ENCODE measurements at places on chromosomes 12 and 14.

DNA sequence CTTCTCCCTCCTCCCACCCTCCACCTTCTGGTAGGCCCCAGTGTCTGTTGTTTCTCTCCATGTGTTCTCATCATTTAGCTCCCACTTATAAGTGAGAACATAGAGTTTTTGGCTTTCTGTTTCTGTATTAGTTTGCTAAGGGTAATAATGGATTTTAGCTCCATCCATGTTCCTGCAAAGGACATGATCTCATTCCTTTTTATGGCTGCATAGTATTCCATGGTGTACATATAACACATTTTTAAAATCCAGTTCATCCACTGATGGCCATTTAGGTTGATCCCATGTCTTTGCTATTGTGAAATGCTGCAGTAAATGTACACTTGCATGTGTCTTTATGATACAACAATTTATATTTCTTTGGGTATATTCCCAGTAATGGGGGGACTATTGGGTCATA, 96.1 kb downstream of the CCDC91 start:
- DNase-seq: no peak

- no peak for DNase-seq
These were observed 41.3 kb upstream of the SLCO1C1 start for GRCh38 chr12:20653871-20654270.

DNA sequence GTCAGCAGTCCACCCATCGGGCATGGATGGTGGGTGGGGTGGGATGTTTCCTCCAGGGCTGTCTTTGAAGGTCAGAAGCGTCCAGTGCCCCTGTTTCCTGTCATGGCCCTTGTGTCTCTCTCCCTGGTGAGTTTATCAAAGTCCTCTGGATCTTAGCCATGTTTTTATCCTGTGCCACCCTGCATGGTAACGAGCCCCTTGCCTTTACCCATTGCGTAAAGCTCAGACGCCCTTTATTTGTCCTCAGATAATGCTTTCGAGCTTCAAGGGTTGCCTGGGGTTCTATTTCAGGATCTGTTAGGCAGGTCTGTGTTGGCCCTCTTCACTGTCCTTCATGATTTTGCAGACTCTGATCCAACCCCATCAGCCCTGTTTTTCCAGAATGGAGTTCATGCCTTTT, 172.9 kb downstream of the TSPAN9 start:
- no peak for DNase-seq

DNA sequence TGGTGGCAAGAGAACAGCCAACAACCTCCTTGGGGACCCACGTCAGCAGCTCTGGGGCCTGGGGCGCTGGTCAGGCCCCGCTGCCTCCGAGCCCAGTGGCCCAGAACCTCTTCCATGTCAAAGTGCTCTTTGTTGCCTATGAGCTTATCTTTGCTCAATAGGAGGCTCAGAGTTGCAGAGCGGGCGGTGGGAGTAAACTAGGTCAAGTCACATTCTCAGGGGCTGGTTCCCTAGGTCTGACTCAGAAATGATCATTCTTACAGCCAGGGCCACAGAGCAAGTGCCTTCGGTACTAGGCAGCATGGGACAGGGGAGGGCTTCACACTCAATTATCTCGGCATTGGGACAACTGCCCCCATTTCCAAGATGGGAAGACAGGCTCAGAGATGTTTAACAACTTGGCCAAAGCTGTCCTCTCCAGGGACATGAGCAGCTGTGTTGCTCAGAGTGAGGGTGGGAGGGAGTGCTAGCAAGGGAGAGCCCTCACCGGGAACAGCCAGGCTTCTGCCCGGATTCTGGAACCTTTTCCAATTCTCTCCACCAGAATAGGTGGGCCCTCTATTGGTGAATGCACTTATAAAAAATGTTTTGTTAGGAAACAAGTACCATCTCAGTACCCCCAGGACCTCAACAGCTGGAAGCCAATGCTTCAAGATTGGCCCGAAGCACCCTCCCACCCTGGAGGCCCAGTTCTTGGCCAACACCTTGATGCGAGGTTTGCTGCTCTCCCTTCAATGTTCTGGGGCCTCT, 11.9 kb downstream of the SLC25A29 start:
- DNase-seq: no peak

- DNase-seq: no peak
These were observed 74.9 kb downstream of the PAWR start for GRCh38 chr12:79615596-79616560.

DNA sequence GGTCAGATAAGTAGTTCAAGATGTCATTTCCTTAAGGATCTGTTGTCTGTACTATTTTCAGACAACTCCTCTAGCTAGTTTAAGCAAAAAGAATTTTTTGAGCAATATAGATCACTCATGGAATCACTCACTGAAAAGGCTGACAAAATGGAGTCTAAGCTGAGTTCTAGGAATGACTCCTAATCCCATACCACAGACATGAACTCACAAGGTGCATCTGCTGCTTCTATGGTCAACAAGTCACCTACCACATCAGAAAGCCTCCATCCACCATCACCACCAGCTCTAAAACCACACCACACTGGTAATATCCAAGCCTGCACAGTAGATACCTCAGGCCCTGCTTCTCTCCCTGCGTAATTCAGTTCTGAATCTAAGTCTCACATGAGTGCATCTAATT, 33.0 kb downstream of the PWP1 start:
- no peak for DNase-seq

DNA sequence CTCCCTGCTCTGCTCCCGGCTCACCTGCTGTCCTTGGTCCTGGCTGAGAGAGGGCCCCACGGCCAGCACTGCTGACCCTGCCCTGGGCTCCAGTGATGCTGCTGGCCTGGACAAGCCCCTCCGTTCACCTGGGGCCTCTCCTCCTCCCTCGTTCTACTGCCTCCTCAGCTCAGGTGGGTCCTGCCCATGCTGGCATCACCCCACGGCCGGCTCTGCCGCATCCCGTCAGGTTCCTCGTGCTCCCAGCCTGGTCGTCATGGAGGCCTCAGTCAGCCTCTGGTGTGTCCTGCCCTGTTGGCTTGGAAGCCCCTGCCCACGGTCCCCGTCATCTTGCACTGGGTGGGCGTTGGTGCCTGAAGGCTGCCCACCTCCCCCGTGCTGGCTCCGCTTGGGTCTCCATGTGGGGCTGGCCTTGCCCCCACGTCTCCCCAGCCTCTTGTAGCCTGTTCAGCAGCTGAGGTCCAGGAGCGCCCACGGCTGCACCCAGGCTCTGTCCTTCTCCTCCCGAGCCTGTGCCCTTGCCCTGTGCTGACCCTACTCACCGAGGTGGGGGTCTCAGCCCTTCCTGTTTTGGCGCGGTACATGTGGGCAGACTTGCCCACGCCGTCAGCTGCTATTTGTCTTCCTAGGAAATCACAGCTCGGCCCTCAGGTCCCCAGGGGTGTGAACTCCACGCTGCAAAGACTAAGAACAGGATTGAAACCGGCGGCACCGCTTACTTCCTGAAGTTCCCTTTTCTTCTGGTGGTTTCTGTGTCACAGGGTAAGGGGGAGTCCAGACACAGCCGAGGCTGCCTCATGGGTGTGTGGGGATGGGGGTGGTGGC, 121.6 kb downstream of the TMEM121 start:
- DNase-seq: no peak

DNA sequence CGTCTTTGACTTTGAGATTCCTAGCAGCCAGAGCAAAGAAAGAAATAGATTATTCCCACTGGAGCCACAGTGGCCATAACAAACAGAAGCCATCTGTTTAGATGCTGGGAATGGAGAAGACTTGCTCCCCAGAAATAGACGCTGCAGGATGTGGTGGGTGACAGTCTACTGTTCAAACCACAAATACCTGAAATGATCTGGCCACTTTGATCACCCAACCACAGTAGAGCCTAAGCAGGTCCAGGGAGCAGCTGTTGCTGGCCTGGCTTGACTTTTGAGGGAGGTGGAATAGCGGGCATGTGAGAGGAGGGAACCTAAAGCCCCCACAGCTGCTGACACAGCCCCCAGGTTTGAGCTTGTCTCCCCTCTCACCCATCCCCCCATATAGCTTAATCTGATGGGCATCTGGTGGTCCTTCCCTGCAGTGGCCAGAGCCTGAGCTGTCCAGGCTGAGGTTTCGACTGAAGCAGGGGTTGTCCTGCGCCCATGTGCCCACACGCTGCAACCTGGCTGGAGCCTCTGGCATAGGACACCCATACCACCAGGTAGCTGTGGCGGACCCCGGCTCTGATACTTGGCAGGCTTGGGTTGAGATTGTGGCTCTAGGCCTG, 38.7 kb downstream of the SH2B3 start:
- DNase-seq: peak; percentile 69

GRCh38 chr14:35818346-35819115, 7.6 kb upstream of the BRMS1L start:
- DNase-seq: no peak

DNA sequence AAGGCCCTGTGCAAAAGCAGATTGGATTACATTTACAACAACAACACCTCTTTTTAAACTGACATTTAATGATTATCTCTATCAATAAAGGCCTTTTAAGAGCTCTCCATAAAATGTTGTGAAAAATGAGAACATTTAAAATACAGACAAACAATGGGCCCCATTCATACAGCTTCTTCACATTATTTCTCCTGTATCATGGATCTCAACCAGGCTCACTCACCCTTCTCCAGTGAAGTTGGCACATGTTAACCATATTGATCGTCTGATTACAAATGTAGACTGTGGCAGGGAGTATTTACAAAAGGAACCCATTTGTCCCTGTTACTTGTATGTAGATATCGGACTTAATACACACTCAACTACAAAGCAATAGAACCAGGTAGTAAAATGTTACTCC, 220.2 kb upstream of the BTG1 start:
- DNase-seq: no peak

GRCh38 chr12:86712425-86712843, 456.2 kb upstream of the MGAT4C start:
- no peak for DNase-seq

DNA sequence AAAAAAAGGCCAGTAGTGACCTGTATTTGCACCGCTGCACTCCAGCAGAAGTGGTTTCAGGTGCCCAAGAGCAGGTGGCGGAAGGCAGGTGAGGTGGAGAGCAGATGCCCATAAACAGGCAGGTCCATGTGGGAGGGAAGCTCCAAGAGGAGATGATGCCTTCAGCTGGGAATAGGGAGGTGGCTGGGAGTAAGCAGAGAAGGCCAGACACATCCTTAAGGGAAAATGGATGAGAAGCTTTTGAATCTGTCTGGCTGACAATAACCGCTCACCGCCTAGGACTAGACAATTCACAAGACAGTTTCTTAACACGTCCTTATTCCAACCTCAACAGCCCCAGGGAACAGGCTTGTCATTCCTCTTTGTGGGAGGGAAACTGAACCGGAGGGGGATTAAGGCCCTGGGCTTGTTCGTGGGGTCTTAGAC, 43.9 kb upstream of the PLEKHG6 start:
- no peak for DNase-seq

- DNase-seq: no peak
These were observed 866.0 kb upstream of the TMEM132C start for GRCh38 chr12:127401005-127401404.

DNA sequence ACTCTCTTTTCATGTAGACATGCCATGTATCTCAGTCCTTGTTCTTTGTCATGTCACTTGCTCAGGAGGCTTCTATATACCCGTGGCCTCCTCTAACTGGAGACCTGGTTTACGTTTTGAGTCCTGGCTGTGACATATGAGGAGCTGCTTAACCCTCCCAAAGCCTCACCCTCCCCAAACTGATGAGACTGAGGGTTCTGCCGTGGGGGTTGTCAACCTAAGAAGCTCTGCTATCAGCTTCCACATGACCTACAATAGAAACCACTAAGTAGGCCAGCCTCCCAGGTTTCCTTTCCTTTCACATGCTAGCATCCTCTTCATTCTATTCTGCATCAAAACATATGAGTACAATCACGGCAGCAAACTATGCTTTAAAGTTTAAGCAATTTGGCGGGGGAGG, 76.8 kb upstream of the WSCD2 start:
- no peak for DNase-seq

DNA sequence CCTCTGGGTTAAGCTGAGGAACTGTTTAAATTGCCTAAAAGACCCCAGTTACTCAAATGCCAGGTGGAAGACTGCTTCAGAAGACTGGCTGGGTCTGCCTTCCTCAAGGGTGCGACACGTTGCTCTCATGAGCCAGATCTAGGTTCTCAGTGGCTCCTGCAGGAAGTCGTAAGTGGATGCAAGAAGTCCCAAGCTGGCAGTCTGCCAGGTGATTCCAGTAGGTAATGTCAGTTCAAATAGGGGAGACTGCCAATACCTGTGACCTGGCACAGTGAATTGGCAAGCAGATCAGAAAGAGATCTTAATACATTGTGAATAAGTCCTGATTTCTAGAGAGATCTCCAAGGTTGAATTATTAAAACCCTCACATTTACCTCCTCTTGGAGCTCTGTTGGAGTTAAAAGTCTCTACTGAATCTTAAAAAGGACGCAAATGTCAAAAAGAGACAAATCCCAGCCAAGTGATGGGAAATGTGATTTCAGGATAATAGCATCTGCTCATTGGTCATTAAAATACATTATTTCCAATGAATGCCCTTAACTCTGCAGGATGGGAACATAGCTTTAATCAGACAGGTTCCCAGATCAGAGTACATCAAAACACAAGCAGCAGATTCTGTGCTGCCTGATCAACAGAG, 98.8 kb upstream of the FRMD6 start:
- no peak for DNase-seq
